ENCODE measurements at places on chromosomes 1 and 21.

GRCh38 chr1:11707621-11708276, 16.2 kb downstream of the DRAXIN start:
- DNase-seq: peak; percentile 39

DNA sequence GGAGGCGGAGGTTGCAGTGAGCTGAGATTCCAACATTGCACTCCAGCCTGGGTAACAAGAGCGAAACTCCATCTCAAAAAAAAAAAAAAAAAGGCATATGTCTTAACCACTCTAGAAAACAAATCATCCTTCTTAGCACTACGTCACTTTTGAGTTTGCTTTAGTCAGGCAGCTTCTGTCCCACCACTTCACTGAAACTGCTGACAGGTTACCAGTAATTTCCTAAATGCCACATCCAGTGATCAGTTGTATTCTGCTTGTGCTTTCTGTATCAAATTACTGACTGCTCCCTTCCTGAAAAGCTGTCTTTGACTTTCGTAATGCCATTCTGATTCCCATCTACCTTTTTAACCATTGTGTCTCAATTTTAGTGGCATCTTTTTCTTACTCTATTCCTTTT, 21.7 kb downstream of the RCOR3 start:
- no peak for DNase-seq

- DNase-seq: no peak
Measured at GRCh38 chr1:223177681-223178080, 34.6 kb upstream of the TLR5 start.

GRCh38 chr1:204513117-204513716, 3.0 kb upstream of the MDM4 start:
- no peak for DNase-seq

DNA sequence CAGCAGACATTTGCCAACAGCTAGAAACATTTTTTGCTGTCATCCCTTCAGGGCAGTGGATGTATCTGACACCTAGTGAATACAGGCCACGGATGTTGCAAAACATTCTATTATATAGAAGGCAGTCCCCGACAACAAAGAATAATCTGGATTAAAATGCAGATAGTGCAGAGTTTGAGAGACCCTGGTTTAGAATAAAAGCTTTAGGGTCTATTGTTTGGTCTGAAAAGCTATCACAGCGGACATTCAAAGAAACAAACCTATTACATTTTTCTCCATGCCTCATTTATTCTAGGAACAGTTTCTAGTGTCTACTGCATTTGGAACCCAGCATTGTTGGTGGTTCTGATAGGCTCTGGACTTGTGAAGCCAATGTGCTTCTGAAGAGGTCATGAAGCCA, 316.3 kb downstream of the TGFB2 start:
- DNase-seq: no peak

GRCh38 chr1:44519035-44519676, 114.1 kb downstream of the RNF220 start:
- DNase-seq: no peak

DNA sequence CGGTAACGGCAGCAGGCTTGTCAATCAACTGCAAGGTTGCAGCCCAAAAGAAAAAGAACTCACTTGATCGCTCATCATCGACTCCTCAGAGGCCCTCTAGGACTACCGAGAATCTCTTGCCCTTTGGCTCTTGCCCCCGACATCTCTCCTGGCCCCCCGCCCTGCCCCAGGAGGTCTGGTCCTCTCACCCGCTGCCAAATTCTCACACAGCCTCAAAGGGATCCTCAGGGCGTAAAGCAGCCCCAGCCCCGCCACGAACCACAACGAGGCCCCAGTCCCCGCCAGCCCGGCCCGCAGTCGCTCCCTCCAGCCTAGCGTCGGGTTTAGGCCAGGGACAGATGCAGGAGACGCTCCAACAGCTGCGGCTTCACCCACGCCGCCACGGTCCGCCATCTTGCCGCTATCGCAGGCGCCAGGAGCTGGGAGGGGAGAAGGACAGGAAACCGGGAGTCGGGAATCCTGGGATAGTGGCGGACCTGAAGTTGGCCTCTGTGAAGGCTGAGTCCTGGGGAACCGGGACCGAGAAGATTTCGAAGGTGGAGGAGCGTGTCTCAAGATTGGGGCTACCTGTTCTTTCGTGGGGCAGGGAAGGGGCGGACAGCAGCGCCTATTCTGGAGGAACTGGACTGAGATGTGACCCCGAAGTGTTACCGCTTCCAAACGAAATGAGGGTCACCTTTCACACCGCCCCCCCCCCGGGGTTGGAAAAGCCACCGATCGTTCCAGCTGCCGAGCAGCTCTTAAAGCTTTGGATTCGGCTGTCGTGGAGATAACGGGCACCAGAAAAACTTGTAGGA, at the start of gene ST7L:
TSS of gene ST7L (minus strand) at position 421 of the 797 bp plus-strand sequence. CDS start at position 393, 28 bp downstream.
- no peak for DNase-seq

DNA sequence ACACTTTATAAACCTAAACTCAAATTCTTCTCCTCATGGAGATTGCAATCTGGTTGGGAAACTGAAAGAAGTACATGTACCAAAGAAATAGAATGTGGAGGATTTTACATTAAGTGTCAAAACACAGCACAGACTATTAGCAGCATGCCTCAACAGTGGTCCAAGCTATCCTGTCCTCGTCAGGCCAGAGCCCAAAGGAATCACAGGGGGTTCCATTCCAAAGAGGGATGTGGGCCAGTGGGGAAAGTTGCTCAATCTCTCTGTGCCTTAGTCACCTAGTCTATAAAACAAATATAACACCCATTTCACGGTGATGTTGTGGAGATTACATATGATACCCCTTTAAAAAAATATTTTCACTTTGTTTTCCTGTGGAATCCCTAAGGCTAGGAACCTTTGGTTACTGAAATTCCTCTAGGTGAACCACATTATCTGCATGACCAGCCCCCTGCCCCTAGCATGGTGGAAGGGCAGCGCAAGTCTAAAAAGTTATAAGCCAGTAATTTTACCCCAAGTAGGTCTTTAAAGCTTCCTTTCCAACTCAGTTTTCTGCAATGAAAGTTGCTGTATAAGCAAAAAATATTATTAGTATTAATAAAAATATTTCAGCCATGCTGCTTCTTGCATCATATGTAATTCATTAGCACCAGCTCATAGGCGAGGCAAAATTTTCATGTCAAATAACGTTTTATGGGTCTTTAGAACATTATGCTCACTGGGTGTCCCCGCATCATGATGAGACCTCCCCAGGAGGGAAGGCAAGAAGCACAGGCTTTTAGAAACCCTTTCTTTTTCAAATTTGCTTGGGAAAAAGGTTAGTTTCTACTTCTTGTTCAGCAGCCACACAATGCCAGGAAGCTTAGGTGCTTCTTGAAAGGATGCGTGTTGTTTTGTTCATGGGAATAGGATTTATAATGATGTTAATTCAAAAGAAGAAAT, 548.8 kb upstream of the PKN2 start:
- DNase-seq: no peak

GRCh38 chr1:13779930-13780329, 79.9 kb downstream of the PRDM2 start:
- no peak for DNase-seq

DNA sequence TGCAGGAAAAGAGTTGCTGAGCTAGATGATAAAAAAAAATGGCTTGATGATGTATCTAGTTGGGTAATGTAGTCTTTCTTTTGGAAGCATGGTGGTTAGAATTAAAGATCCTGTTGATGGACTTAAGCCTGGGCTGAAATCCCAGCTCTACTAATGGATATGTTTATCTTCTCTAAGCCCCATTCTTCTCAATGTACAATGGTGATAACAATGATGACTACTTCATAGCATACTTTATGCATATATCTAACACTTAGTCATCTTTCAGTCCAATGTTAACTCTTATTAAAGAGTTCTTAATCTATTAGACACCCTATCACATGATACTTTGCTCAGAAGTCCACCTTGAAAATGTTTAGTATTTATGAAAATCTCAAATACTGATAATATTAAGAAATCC, 189.5 kb downstream of the PLA2G4A start:
- no peak for DNase-seq

DNA sequence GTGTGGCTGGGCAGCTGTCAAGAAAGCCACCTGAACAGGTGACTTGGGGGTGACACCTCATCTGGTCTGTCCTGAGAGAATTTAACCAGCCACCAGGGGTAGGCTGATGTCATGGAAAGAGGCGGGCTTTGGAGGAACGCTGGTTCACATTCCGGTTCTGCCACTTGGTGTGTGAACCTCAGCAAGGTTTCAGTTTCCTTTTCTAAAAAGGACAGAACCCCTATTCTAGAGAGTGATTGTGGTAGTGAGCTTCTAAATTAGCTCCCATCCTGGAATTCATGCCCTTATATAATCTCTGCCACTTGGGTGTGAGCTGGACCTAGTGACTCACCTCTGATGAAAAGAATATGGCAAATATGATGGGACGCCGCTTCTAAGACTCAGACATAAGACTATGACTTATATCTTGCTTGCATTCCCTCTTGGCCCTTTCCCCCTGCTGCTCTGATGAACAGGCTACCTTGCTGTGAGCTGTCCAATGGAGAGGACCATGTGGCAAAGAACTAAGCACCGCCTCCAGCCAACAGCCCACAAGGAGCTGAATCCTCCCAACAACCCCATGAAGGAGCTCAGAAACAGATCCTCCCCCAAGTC, 332.1 kb downstream of the RRAGC start:
- no peak for DNase-seq

DNA sequence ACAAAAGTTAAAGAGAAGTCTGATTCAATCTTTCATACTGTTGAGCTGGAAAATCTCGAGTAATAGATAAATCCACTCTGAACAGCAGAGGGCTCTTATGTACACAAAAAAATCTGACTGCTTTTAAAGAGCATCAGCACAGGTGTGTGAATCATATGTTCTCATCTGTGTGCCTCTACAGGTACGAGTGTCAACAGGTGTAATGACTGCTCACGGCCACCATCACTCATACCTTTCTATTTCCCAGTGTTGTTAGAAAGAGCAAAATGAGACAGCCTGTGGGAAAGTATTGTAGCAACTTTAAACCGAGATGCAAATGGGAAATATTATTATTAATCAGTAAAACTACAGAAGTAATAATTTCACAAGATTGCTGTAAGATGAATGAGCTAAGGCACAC, 49.0 kb upstream of the SCAF4 start:
- no peak for DNase-seq

DNA sequence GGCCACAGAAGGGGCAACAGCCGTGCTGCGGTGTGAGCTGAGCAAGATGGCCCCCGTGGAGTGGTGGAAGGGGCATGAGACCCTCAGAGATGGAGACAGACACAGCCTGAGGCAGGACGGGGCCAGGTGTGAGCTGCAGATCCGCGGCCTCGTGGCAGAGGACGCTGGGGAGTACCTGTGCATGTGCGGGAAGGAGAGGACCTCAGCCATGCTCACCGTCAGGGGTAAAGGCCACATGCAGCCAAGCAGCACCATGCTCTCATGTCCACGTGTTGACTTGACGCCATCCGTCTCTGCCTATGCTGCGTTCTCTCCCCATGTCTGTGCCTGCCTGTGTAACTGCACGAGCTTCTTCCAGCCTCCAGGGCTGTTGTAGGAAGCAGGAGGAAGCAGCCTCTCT, 85.5 kb downstream of the OBSCN start:
- no peak for DNase-seq

DNA sequence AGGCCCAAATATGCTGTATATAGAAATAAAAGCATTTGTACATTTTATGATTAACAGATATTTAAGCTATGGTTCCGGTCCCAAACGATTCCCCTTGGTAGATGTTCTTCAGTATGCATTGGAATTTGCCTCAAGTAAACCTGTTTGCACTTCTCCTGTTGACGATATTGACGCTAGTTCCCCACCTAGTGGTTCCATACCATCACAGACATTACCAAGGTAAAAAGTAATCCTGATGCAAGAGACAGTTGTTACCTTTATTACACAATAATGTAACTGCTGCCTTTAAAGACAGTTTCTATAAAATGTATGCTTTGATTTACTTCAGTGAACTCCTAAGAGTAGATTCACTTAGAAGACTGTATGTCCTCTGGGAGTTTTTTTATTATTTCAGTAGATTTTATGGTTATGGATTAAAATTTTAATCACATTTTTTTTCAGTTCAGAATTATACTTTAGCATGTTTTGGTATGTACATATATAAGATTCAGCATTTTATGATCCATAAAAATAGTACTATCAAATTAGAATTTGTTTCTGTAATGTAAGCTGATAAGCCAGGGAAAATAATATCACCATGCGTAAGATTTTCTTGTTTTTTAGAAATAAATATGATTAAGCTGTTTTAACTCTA, 96.5 kb downstream of the USP25 start:
- no peak for DNase-seq

- no peak for DNase-seq
Measured at GRCh38 chr21:44083631-44084291, 23.4 kb upstream of the PWP2 start.

- DNase-seq: no peak
Measured at GRCh38 chr1:117301901-117302300, 65.3 kb upstream of the MAN1A2 start.

DNA sequence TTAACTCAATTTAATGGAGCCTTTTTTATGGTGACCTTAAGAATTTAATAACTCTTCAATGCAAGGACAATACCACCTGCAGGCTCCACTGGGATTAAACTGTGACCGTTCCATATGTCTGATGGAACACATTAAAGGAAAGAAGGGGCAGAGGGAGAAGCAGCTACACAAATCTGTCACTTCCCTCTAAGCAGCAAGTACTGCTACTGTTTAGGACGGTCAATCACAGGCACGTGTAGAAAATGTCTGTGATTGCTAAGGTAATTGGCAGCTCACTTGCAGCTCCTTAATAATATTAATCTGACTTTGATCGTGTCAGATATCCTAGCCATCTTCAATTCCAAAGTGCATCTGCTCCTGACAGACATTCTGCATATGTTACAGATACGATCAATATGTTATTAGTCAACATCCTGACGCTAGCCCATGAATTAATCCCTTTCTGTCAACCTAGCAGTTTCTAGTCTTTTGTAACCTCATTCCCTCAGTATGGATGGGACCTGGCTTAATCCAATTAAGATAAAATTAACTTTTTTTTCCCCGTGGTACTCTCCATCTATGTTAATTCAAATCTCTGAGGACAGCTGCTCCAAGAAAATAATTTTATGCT, 1012.4 kb downstream of the AMY1C start:
- DNase-seq: peak; percentile 97

DNA sequence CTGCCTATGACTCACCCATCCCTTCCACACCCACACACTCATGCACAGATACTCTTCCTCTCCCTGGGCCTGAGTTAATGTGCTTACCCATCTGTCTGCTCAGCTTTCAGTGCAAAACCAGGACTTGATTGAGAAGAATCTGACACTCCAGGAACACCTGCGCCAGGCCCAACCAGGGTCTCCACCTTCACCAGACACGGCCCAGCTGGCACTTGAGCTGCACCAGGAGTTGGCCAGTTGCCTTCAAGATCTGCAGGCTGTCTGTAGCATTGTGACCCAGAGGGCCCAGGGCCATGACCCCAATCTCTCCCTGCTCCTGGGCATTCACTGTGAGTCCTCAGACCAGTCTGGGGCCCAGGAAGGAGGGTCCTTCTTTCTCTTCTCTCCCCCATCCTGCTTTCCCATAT, 3.5 kb upstream of the SH3BGRL3 start:
- no peak for DNase-seq
